ENCODE measurements at places on chromosomes 1 and 21.
A peak's percentile ranks its signal among the peaks of the same experiment; 100 is the strongest.

GRCh38 chr1:161200992-161201835 is 953 bp upstream of the NDUFS2 start:
- DNase-seq, result peak; percentile 70

- no peak for DNase-seq
Observed at GRCh38 chr1:221635305-221635704, 106.6 kb downstream of the DUSP10 start.

- no peak for DNase-seq
Observed at GRCh38 chr1:97632075-97632474, 288.8 kb downstream of the DPYD start.

DNA sequence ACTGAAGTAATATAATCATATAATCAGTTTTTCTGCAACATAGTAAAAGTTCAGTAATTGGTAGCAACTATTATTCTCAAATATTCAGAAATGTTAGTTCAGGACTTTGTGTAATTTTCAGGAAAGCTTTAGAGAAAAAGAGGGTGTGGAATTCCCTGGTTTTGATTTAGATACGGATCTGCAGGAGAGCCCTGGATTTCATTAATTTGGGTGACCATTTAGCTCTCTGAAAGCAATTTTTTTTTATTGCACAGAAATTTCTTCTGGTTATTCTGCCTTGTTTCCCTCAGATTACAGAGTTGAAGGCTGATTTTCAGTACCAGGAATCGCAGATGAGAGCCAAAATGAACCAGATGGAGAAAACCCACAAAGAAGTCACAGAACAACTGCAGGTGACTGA is 13.8 kb upstream of the STX12 start:
- DNase-seq, result no peak

DNA sequence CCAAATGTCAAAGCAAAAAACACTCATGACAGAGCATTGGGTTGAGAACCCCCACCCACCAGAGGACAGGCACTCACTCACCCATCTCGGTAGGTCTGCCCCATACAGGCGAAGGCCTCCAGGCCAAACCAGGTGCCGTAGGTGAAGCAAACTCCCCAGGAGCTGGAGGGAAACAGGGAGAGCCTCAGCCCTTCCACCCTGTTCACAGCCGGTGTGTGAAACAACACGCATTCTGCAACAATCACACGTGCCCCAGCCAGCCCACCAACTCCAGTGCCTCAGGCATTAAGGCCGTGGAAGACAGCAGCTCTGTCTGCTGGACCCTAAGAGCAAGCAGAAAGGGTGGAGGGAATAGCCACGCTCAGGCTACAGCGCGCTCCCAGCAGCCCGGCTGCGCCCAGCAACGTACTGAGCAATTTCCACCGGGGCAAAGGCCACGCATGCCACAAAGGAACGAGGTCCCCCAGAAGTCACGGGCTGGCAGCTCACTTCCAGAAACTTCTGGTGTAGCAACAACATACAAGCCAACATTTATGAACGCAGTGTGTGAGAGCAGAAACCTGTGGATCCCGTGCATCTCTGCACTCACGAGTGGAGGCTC is 11.4 kb upstream of the SPATC1L start:
- no peak for DNase-seq

DNA sequence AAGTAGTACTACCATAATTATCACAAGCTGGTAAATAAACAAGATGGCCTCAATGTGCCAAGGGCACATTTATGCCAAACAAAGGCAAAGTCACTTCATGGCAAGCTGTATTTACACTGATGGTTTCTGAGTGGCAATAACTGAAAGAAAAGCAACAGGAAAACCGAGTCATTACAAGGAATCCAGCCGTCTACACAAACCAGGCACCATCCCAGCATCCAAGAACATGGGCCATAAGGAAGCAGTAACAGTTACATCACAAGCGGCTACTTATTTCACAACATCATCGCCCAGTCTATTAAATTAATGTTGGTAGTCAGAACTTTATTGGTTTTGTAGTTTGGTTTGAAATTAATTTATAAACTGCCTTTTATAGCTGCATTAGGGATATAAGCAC is 214.2 kb downstream of the RERE start:
- DNase-seq, result no peak

DNA sequence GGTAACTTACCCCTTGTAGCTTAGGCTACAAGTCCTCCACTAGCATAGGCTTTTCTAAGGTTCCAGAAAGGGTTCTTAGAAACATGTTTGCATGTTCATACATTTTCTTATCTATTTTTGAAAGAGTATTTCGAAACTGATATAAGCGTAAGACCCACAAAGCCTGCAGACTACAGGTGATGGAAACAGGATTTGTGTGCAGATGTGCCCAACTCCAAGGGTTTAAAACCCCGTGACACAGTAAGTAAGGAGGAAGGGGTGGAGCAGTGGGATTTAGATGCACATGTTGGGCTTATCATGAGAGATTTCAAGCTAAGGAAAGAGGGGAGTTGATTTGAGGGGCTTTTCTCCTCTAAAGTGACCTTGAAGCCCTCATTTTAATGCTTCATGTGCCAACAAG is 164.7 kb downstream of the LTN1 start:
- no peak for DNase-seq

GRCh38 chr1:115506518-115506917 is 135.3 kb upstream of the VANGL1 start:
- DNase-seq, result no peak

Data from muscle of arm (tissue), 14 donors.